ENCODE measurements at places on chromosomes 11 and 22. TPM values are rescaled to one million over a fixed set of nuclear protein-coding genes. Genes with fewer than 3 reads are reported as not detected.

The EFCAB6 gene
- polyA plus RNA-seq, result 2.4 TPM

The HEPN1 gene
- polyA plus RNA-seq, result not detected

The EMID1 gene
- polyA plus RNA-seq, result 9.9 TPM

The NXPE4 gene
- not detected for polyA plus RNA-seq

The MS4A7 gene
- polyA plus RNA-seq, result not detected

The P4HA3 gene
- 0.27 TPM for polyA plus RNA-seq

The ELFN2 gene
- not detected for polyA plus RNA-seq

The TIGD3 gene
- polyA plus RNA-seq, result 0.88 TPM

The HTR3A gene
- not detected for polyA plus RNA-seq

The DMC1 gene
- not detected for polyA plus RNA-seq

The SMC1B gene
- not detected for polyA plus RNA-seq

The B4GALNT4 gene
- polyA plus RNA-seq, result 44.1 TPM

The FDXACB1 gene
- 4.9 TPM for polyA plus RNA-seq

The SREBF2 gene
- 238 TPM for polyA plus RNA-seq

The LINC01488 gene
- 1.5 TPM for polyA plus RNA-seq

The DAGLA gene
- polyA plus RNA-seq, result 3.4 TPM

The CFL1 gene
- 1,641 TPM for polyA plus RNA-seq

Data from cardiac muscle cell (in vitro differentiated cells and primary cell).